Naive thymus-derived CD8-positive, alpha-beta T cell (primary cell): ENCODE measurements at places on chromosomes 2 and 18. TPM values are rescaled to one million over a fixed set of nuclear protein-coding genes. Genes with fewer than 3 reads are reported as not detected.

BBS5 gene
- 2.4 TPM for total RNA-seq

DNA sequence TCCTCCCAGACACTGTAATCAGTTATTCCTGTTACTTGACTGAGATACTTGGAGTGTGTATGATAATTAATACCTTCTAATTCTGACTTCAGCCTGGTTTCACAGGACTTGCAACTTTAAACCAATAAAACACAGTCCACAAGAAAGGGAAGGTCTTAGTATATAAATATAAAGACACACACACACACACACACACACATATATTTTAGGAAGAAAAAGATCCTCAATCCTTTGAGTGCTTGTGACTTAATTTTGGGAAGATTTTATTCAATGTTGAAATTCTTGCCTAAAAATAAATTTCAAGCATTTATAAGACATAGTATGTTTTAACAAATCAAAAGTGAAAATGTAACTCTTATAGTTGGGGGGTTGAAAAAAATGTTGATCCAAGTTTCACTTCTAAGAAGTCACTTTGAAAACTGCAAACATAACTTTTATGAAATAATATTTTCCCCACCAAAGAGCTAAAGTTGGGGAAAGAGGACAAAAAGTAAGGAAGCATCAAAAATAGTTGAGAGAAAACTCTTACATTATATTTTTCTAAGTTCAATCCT, 824 bp upstream of the VPS54 start:
- peaks cover 39% of the 10 kb centered on the region for H3K4me1 ChIP-seq
- peak overlapping the region; percentile 84 for H3K4me3 ChIP-seq
- H3K27ac ChIP-seq = peak overlapping the region; percentile 96
- H3K36me3 ChIP-seq = peaks cover 2% of the 10 kb centered on the region

USP37 gene
- total RNA-seq = 25.2 TPM

- H3K4me3 ChIP-seq = no peak overlapping the region
- no peaks in the 10 kb centered on the region for H3K4me1 ChIP-seq
- no peaks in the 10 kb centered on the region for H3K36me3 ChIP-seq
These were observed 185.5 kb downstream of the CDH2 start for GRCh38 chr18:27991391-27991790.

DNA sequence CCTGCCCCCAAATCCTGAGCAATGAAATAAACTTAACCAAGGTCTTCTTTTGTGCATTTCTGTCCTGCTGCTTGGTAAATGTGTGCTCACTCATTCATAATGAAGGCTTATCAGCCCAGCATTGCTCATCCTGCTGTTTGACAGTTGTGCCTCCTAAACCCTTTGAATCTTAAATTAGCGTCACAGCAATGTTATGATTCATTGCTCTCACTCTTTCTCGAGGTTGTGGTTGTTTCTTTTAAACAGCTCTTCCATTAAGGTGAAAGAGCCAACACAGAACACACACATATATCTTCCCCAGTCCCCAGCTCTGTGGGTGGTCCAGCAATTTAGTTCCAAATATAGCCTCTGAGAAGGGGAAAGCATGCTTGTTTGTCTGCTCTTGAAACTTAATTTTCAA, 84.0 kb downstream of the EVA1A start:
- no peak for DNase-seq
- H3K27ac ChIP-seq = no peak overlapping the region
- peaks cover 5% of the 10 kb centered on the region for H3K27me3 ChIP-seq
- H3K4me1 ChIP-seq = no peaks in the 10 kb centered on the region
- no peak overlapping the region for H3K4me3 ChIP-seq
- no peaks in the 10 kb centered on the region for H3K36me3 ChIP-seq

PLA2R1 gene
- not detected for total RNA-seq

DNA sequence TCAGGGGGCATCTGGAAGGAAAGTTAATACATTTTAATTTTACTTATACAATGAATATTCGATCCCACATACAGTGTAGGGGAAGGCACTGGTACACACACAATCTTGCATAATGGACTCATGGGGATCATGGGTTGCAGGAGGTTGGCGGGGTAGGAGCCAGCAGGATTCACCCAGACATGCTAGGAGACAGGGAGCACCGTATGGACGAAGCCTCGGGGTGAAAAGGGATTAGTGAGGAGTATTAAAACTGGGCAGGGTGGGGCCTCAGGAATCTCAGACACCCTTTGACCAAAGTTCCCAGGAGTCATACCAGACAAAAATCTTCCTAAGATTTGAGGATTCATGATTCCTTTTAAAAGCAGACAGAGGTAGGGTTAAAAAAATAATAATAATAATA, 140.8 kb downstream of the BCL11A start:
- no peak overlapping the region for H3K27ac ChIP-seq
- no peaks in the 10 kb centered on the region for H3K36me3 ChIP-seq
- H3K27me3 ChIP-seq = peaks cover 2% of the 10 kb centered on the region
- no peak for DNase-seq
